Stimulated activated CD8-positive, alpha-beta memory T cell treated with anti-CD3 and anti-CD28 coated beads, Interleukin-15, amount 100 ng/mL, for 4 hours (primary cell): ENCODE measurements at places on chromosomes 3 and 15.

DNA sequence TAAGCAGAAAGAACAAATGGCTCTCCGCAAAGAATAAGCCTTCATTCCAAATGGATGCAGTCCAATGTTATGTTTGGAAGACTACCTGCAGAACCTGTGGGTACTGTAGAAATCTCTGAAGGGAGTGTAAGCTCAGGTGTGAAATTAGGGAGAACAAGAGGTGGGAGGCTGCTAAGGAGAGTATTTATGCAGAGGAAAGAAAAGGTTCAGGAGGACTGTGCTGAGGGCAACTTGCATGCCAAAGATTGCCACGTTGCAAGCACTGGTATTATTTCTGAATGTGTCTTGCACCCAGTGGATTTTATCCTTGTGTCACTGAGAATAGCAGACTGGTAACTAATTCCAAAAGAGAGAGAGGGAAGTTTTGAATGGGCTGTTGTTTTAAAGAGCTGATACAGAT lies 144.1 kb downstream of the ITPR1 start:
- no peak for DNase-seq

DNA sequence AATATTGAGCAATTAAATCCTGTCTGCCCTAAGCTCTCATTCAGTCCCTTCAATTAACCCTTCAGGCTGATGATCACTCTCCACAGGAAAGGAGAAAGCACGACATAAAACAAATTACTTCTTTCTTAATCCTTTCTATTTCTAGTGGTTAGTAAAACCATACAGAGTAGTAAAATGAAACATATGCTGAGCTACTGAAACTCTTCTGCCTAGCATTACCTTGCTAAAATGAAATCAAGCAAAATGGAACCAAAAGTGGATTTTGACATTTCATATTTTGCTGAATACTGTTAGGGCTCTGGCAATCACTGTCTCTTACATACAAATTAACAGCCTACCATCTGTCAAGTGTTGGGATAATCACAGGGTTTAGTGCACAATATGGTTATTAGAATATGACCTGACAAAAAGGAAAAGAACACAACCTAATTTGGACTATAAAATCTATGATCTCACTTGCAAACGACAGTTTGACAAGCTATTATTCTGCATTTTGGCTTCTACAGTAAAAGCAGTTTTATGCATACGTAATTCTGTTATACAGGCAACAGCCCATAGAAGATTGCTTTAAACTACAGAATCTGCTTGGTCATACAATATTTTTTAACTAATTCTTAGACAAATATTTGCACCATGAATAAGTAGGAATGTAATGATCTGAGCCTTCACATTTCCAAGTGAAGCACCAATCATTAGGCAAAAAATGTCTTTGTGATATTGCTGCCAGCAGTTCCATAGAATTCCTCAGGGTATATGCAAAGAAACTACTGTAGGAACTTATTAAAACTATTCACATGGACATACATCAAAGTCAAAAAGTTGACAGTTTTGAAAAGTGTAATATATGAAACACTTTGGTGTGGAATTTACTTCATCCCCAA lies 105.0 kb downstream of the FHIT start:
- DNase-seq = no peak

GRCh38 chr3:56985460-56985859 lies 75.0 kb upstream of the SPATA12 start:
- DNase-seq = no peak

DNA sequence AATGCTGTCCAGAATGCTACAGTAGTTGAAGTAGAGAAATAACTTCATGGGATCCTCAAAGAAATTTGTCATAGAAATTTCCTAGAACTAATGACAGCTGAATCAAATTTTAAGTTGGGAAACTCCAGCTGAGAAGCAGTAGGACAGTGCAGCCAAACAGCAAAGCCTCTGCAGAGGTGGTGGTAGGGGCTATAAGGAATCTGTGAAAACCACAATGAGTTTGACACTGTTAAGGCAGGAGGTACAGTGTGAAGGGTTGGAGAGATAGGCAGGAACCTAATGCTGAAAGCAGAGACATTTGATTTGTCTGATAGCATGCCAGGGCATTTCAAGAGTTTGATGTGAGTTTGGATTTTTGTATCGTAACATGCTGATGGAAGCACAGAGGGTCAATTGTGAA lies 22.0 kb downstream of the ASTE1 start:
- DNase-seq = no peak

DNA sequence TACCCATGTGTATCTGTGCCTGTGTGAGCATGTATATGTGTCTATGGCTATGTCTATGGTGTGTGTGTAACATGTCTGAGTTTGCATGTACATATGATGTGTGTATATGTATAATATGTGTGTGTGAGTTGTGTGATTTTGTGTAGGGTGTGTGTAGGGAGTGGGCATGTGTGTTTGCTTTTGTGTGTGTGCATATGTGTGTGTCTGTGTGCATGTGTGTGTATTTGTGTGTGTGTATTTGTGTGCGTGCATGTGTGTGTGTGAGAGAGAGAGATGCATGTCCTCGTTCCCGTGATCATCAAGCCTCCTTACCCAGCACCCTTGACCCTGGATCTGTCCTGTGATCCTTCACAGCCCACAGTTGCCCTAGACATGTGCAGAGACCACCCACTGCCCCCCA lies 79.5 kb downstream of the LINGO1 start:
- no peak for DNase-seq

DNA sequence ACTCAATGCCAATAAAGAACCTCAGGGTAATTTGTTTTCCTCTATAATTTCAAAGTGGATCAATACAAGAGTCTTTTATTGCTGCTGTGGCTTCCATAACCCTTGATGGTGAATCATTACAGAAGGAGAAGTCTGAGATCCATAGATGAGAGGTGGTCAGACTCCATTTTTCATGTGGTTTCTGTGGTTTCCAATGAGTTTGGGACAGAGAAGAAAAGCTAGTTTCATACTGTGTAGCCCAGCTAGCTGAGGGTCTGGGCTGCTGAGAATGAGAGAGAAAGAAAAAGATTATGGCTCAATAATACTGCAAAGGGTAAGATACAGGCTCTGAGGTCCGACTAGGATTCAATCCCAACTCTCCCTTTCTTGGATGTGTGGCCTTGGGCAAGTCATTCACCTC lies 180.6 kb upstream of the LRRN1 start:
- no peak for DNase-seq

GRCh38 chr3:10935846-10936631 lies 56.5 kb upstream of the SLC6A1 start:
- no peak for DNase-seq

DNA sequence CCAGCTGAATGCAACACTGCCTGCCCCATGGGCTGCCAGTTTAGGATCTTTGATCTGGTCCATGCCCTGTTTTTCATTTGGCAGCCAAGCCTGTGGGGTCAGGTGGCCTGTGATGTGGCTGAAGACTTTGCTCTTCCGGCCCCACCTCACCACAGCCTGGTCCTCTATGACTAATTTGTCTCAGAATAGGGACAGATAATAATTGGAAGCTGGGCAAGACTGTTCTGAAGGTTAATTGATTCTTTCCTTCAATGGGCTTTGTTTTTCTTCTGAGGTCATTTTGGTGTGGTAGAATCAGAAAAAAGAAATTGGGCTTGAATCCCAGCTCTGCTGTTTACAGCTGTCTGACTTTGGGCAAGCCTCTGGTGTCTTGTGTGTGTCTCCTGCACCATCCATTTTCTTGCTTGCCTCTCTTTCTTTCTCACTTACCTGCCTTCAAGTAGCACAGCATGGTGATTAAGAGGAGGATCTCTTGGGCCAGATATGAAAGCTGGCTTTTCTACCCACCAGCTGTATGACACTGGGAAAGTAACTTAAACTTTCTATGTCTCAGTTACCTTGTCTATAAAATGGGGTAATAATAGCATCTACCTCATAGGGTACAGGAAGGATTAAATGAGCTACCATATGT lies 24.2 kb downstream of the ABHD2 start:
- DNase-seq = no peak

GRCh38 chr3:151226088-151226563 lies 23.1 kb upstream of the GPR171 start:
- no peak for DNase-seq

DNA sequence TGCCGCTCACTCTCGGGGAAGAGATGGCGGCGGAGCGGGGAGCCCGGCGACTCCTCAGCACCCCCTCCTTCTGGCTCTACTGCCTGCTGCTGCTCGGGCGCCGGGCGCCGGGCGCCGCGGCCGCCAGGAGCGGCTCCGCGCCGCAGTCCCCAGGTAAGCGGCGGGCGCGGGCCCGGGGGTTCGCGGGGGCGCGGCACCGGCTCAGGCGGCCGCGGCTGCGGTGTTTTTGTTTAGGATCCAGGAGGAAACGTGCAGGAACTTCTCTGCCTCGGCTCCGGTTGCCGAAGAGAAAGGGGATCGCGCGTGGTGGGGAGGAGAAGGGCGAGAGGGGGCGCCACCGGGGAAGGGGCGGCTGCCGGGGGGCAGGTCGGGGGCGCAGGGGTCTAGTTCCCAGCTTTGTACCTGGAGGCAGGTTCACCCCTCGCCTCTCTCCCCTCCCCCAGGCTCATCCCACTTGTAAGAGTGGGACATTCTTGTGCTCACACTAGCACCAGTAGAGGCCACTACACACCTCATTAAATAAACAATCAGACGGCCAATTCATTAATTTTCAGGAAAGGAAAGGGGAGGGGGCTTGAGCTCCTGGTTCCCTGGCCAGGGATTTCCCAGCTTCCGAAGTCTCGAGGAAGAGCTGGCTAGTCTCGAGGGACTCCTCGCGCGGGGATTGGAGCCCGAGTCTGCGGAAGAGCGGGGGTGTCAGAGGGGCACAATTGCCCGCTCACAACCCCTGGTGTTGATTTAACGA lies 562 bp downstream of the NEO1 start:
- no peak for DNase-seq

- DNase-seq = no peak
Observed at GRCh38 chr3:99549957-99550603, 88.3 kb upstream of the COL8A1 start.

GRCh38 chr3:32961189-32961715 lies 9.8 kb downstream of the CCR4 start:
- DNase-seq = no peak

- DNase-seq = no peak
Observed at GRCh38 chr3:26712211-26713026, 89.8 kb downstream of the LRRC3B start.

DNA sequence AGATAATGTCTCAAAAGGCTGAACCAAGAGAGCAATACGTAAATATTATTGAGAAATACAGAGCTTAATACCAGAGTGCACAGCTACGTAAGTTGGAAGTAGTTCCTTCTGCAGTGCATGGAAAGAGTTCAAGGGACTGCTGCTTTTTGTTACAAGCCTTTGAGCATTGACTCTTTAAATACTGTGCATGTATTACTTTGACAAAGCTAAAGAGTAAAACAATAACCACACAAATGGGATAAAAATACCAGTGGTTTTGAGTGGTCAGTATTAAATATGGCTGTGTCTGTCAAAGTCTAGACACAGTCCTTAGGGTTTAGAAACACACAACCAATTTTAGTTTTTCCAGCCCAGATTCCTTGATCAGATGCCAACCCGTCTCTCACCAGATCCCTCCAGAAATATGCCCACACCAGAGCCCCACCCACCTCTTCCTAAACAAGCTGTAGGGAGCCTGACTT lies 62.1 kb downstream of the SSR3 start:
- no peak for DNase-seq

DNA sequence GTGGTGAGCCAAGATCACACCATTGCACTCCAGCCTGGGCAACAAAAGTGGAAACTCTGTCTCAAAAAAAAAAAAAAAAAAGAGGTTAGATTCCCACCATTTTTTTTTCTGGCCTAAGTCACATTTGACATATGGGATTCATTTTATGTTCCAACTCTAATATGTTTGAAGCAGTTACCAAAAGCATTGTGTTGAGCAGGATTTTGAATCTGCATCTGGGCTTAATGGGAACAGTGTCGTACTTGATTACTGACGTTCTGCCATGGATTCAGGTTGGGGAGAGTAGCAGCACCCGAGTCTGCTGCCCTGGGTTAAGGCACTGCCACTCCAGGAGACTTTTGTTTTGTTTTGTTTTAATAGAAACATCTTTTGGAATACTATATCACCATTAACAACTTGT lies 348.7 kb upstream of the TBL1XR1 start:
- DNase-seq = no peak

GRCh38 chr3:52724511-52724910 lies 18.6 kb downstream of the SPCS1 start:
- no peak for DNase-seq

DNA sequence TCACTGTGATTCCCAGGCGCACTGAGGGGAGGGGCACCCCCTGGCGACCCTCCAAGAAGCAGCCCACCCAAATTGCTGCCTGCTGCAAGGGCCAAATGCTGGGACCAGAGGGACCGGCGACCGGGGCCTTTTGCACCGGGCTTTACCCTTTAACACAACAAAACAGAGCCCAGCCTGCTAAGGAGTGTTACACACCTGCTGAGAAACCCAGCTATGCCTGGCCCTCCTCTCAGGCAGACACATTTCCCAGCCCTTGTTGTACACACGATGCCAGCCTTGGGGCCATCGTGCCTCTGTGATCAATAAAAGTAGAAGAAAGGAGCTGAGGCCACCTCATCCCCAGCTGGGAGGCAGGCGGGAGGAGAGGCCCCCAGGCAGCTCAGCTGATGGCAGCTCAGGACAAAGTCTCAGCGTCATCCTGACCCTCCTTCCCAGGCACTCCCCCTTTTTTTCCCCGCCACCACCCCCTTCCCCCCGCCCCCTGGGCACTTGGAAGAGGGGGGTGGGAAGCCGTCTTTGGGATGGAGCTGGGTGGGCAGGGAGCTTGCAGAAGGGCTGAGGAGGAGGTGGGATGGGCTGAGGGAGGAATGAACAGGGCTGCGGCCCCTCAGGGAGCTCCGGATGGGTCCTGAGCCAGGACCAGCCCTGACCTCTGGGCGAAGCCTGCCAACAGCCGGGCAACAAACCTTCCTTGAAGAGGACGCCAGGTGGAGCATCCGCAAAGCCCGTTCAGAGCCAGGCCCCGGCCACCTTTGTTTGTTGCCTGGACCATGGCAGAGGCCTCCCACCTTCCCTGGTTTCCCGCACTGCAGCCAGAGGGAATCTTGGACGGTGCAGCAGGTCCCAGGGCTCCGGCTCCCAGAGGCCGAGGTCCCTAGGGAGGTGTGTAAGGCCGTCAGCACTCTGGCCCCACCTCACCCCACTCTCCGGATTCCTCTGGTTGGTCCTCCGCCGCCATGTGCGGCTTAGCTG lies 45.9 kb upstream of the SEC61A1 start:
- no peak for DNase-seq

DNA sequence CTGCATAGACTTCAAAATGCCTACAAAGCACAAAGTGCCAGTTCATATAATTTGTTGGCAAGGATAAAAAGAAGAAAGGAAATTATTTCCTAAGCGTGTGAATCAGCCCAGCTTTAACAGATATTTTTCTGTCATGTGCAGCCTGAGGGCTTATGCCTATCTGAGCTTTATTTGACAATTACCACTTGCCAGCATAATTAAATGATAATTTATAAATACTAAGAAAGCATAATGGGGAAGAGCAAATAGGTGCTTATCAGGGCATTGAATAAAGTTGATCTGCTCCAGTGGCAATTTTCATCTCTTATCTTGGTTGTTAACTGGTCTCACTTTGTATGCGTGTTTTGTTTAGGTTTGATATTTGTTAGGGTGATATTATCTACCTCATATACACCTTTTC lies 313.4 kb upstream of the DNAJC19 start:
- no peak for DNase-seq
